ENCODE measurements at places on chromosomes 12 and 14. TPM values are rescaled to one million over a fixed set of nuclear protein-coding genes. Genes with fewer than 3 reads are reported as not detected.

XPOT gene
- total RNA-seq = 325 TPM

DPY19L2 gene
- 4.7 TPM for total RNA-seq

NPAS3 gene
- not detected for total RNA-seq

- no peak overlapping the region for H3K27ac ChIP-seq
- H3K4me1 ChIP-seq = no peaks in the 10 kb centered on the region
- no peaks in the 10 kb centered on the region for H3K27me3 ChIP-seq
- DNase-seq = no peak
- no peaks in the 10 kb centered on the region for H3K36me3 ChIP-seq
- H3K4me3 ChIP-seq = no peak overlapping the region
Observed at GRCh38 chr14:40340708-40341107, 908.5 kb upstream of the FBXO33 start.

- no peak overlapping the region for H3K4me3 ChIP-seq
- peaks cover 4% of the 10 kb centered on the region for H3K4me1 ChIP-seq
- H3K27me3 ChIP-seq = no peaks in the 10 kb centered on the region
Observed at GRCh38 chr12:48824112-48824511, 5.8 kb downstream of the CACNB3 start.

Measured in activated T-cell treated with anti-CD3 and anti-CD28 coated beads, Interleukin-2, amount 50 U/mL, for 72 hours (primary cell).